Neural progenitor cell (in vitro differentiated cells): ENCODE measurements at places on chromosomes 16 and 17.

DNA sequence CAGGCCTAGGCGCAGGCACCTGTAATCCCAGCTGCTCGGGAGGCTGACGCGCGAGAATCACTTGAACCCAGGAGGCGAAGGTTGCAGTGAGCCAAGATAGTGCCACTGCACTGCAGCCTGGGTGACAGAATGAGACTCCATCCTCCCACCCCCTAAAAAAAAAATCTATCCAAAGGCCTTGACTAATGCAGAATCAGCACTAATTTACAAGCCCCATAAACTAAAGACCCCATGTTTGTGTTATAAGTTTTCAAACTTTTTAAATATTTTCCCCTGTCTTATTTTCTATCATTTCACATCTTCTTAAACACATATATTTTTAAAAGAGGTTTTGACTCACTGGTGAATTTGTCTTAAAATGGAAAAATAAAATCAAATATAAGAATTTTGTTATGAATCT lies 713.1 kb downstream of the WWOX start:
- no peaks in the 10 kb centered on the region for H3K27me3 ChIP-seq
- no peak overlapping the region for H3K4me3 ChIP-seq
- DNase-seq: no peak
- peaks cover 17% of the 10 kb centered on the region for H3K4me1 ChIP-seq
- H3K27ac ChIP-seq: no peak overlapping the region

- no peak overlapping the region for H3K4me3 ChIP-seq
- H3K27ac ChIP-seq: no peak overlapping the region
- peaks cover 6% of the 10 kb centered on the region for H3K4me1 ChIP-seq
- no peak for DNase-seq
- no peaks in the 10 kb centered on the region for H3K36me3 ChIP-seq
- H3K27me3 ChIP-seq: no peaks in the 10 kb centered on the region
Observed at GRCh38 chr17:82062984-82063368, 2.6 kb downstream of the DUS1L start.

- peak; percentile 73 for DNase-seq
- H3K27me3 ChIP-seq: no peaks in the 10 kb centered on the region
- H3K27ac ChIP-seq: peak overlapping the region; percentile 30
- H3K36me3 ChIP-seq: no peaks in the 10 kb centered on the region
- H3K4me1 ChIP-seq: peaks cover 15% of the 10 kb centered on the region
Observed at GRCh38 chr17:75457047-75457654, 716 bp downstream of the TMEM94 start.

GRCh38 chr16:89115216-89115861 lies 21.7 kb downstream of the ACSF3 start:
- H3K4me1 ChIP-seq: peaks cover 6% of the 10 kb centered on the region
- H3K27me3 ChIP-seq: no peaks in the 10 kb centered on the region
- DNase-seq: no peak
- H3K36me3 ChIP-seq: no peaks in the 10 kb centered on the region
- no peak overlapping the region for H3K4me3 ChIP-seq

- no peak overlapping the region for H3K4me3 ChIP-seq
- DNase-seq: no peak
- H3K27me3 ChIP-seq: peaks cover 17% of the 10 kb centered on the region
- no peaks in the 10 kb centered on the region for H3K36me3 ChIP-seq
- H3K4me1 ChIP-seq: peaks cover 6% of the 10 kb centered on the region
- no peak overlapping the region for H3K27ac ChIP-seq
Observed at GRCh38 chr16:23821875-23822688, 13.7 kb upstream of the PRKCB start.

DNA sequence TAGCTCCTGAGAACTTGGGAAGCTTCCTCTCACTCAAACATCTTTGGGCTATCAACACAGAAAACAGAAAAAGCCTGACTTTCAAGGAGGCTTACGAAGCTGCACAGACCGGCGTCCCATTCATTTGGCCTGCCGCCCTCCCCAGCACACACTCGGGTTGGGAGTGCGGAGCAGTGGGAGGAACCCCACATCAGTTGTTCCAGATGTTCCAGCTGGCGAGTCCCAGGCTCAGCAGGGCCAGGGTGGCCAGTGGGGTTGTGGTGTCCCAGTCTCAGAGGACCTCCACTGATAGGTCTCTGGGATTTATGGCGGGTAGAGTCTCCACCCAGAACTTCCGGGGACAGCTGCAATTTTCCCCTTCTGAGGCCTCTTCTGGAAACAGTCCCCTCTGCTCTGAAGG lies 43.1 kb upstream of the DLX4 start:
- H3K4me1 ChIP-seq: peaks cover 9% of the 10 kb centered on the region
- no peak for DNase-seq
- H3K36me3 ChIP-seq: no peaks in the 10 kb centered on the region
- H3K27ac ChIP-seq: no peak overlapping the region
- no peak overlapping the region for H3K4me3 ChIP-seq
- H3K27me3 ChIP-seq: no peaks in the 10 kb centered on the region

GRCh38 chr17:64769712-64770111 lies 107.6 kb upstream of the SMURF2 start:
- peaks cover 11% of the 10 kb centered on the region for H3K4me1 ChIP-seq
- no peak for DNase-seq
- no peaks in the 10 kb centered on the region for H3K36me3 ChIP-seq

- no peaks in the 10 kb centered on the region for H3K36me3 ChIP-seq
- DNase-seq: no peak
- peaks cover 5% of the 10 kb centered on the region for H3K4me1 ChIP-seq
- H3K27me3 ChIP-seq: no peaks in the 10 kb centered on the region
- no peak overlapping the region for H3K27ac ChIP-seq
- H3K4me3 ChIP-seq: no peak overlapping the region
Observed at GRCh38 chr17:19492141-19492540, 41.5 kb upstream of the SLC47A1 start.

- no peak overlapping the region for H3K27ac ChIP-seq
- H3K27me3 ChIP-seq: no peaks in the 10 kb centered on the region
- H3K36me3 ChIP-seq: peaks cover 17% of the 10 kb centered on the region
Observed at GRCh38 chr17:21007646-21008045, 35.2 kb downstream of the USP22 start.

DNA sequence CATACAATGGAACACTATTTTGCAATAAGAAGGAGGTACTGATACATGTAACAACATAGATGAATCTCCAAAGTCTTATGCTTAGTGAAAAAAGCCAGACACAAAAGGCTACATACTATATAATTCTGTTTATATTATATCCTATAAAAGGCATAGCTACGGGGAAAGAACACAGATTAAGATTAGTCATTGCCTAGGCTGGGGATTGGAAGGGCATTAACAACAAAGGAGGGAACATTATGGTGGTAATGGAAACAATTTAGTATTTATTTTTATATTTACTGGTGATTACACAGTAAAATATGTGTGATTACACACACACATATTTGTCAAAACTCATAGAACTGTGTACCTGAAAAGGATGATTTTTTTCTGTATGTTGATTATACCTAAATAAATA lies 278.1 kb downstream of the ZFHX3 start:
- H3K4me3 ChIP-seq: no peak overlapping the region
- H3K27ac ChIP-seq: no peak overlapping the region
- H3K36me3 ChIP-seq: no peaks in the 10 kb centered on the region
- no peak for DNase-seq

DNA sequence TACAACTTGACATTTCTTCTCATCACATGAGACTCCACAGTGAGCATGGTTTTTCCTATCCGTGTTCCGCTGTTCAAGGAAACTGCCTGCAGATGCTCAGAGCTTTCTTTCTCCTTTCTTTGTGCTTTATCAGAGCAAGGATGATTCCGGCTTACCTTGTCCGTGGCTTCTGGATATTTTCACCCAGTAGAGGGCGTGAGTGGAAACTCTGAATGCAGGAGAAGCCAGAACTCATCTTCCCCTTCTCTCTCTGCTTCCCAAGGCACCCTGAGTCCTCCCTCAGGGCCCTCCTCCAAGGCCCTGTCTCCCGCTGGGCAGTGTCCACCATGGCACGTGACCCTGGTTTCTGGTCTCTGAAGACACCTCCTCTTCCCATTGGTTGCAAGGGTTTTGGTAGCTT lies 721.1 kb upstream of the RBFOX1 start:
- no peaks in the 10 kb centered on the region for H3K27me3 ChIP-seq
- no peak overlapping the region for H3K27ac ChIP-seq
- H3K4me1 ChIP-seq: no peaks in the 10 kb centered on the region
- peak; percentile 27 for DNase-seq
- no peak overlapping the region for H3K4me3 ChIP-seq

GRCh38 chr16:46737621-46738214 lies 10.4 kb downstream of the MYLK3 start:
- no peaks in the 10 kb centered on the region for H3K27me3 ChIP-seq
- no peak for DNase-seq
- H3K36me3 ChIP-seq: no peaks in the 10 kb centered on the region
- no peak overlapping the region for H3K27ac ChIP-seq

DNA sequence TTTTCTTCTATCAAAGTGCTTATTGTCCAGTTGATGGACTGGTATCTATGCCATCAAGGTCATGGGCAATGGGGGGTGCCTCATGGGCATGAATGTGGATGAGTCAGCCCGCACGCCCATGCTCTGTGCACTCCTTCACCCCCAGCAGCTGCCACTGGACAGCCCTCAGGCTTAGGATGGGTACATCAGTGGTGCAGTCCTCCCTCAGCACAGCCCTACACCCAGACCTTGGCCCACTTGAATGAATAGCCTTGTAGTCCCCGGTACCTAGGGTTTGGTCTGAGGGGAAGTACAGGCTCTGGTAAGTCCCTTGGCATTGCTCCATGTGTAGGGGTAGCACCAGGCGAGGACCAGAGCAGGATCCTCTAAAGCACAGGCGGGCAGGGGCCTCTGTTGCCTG lies 10.4 kb upstream of the GNA13 start:
- no peaks in the 10 kb centered on the region for H3K27me3 ChIP-seq
- H3K27ac ChIP-seq: no peak overlapping the region
- no peak overlapping the region for H3K4me3 ChIP-seq
- H3K4me1 ChIP-seq: peaks cover 8% of the 10 kb centered on the region
- no peaks in the 10 kb centered on the region for H3K36me3 ChIP-seq
- DNase-seq: no peak

DNA sequence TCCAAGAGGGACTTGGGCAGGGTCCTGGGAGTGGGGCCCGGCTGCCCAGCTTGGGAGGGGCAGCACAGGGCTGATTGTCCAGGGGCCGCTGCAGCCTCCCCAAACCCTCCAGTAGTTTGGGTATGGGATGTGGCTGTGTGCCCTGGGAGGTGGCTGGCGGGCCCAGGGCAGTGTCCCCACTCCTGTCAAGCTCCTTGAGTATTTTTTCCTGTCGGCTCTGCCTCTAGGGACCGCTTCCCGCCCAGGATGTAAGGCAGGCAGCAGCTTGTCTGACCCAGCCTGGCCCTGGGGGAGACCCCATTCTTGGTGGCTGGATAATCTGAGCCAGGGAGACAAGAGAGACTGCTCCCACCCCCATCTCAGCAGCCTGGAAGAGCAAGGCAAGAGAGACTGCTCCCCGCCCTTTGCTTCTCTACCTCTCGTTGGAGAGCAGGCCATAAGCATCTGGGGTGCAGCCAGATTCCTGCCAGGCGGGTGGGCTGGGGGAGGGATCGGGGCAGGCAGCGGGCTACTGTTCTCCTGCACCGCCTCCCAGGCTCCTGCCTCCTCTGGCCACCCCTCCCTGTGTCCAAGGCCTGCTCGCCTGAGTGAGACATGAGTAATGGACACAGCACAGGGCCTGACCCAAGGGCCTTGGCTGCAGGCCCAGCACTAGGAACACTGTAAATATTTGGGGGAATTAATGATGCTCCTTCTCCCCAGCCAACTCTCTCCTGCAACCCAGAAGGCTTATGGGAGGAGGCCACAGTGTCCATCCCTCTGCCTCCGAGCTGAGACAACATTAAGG lies 18.4 kb upstream of the ITGA3 start:
- peaks cover 15% of the 10 kb centered on the region for H3K4me1 ChIP-seq
- no peak for DNase-seq
- no peak overlapping the region for H3K27ac ChIP-seq
- H3K27me3 ChIP-seq: no peaks in the 10 kb centered on the region

- H3K36me3 ChIP-seq: no peaks in the 10 kb centered on the region
- H3K27me3 ChIP-seq: no peaks in the 10 kb centered on the region
- H3K27ac ChIP-seq: no peak within 1 kb of the TSS
- DNase-seq: peak; percentile 72
- H3K4me1 ChIP-seq: peaks cover 8% of the 10 kb centered on the region
Observed at GRCh38 chr16:57999971-58000705, at the start of gene ZNF319. Gene ZNF319, minus strand, starts transcription at chr16:58000672. Its CDS starts 2,407 bp downstream, at chr16:57998265.

DNA sequence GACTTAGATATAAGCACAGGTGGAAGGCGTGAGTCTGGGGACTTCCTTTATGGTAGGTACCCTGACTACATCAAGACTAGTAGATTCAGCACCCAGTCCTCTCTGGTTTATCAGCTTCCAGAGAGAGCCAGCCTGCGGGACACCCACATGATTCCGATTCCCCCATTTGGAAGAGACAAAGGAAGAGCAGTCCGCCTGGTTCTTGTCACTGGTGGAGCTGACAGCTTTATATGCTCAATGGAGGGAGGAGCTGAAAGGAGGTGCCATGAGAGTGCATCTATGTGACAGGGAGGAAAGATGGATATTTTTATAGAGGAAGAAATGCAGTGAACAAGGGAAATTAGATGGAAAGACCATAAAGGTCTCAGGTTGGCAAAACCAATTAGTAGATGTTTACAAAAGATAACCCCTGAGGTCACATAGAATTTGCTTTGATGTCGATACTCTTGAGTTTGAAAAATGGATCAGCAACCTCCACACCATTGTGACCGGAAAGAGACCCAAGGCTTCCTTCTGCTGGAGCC lies 437.7 kb downstream of the PMP22 start:
- H3K4me1 ChIP-seq: peaks cover 10% of the 10 kb centered on the region
- no peaks in the 10 kb centered on the region for H3K27me3 ChIP-seq
